ENCODE measurements at places on chromosomes 4 and X. TPM values are rescaled to one million over a fixed set of nuclear protein-coding genes. Genes with fewer than 3 reads are reported as not detected.

DNA sequence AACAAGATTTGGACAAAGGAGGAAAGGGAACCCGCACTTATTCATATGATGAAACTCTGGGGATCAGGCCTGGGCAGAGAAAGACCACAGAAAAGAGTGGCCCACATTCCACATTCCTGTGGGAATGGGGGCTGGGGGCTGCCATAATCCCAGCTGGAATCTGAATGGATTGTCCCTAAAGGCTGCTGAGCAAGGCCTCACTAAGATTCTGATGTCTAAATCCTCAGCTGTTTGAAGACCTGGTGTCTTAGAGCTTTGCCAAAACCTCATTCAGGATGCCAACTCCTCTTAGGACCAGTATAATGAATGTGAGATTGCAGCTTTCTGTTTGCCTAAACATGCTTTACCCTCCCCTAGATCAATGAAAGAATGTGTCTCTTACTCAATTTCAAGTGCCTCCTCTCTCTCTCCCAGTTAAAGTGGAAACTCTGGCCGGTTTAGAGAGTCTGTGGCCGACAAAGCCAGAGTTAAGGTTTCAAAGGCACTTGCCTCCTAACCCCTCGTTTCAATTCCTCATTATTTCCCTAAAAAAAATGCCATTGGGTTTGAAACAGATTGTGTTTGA is 33.3 kb upstream of the GPC4 start:
- DNase-seq = no peak

GRCh38 chr4:110020139-110020538 is 107.5 kb downstream of the EGF start:
- no peak for DNase-seq

The UGT2B10 gene
- total RNA-seq = not detected

The GATA1 gene
- not detected for total RNA-seq

The KDR gene
- total RNA-seq = 23.4 TPM

DNA sequence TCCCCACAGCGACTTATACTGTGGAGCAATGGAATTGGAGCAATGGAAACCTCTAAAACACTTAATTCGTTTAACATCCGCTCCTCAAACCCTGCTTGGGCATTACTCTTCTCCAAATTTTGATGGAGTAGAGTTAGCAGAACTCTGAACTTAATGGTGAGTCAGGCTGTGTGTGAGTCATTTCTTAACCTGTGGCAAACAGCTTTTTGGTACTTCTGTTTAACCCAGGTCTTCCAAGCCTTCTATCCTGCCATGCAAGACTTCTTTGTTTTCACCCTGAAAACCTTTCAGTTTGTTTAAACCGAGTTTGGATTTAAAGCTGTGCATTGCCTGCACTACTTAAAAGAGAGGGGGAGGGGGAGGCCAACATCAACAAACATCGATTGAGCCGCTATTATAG is 3.6 kb upstream of the AMOT start:
- no peak for DNase-seq

The NPNT gene
- total RNA-seq = 2.9 TPM

- peak; percentile 54 for DNase-seq
Observed at GRCh38 chr4:110198435-110199416, at the start of gene ELOVL6. ELOVL6 (minus strand) TSS chr4:110198615; CDS start chr4:110198335, 280 bp downstream.

The SOWAHB gene
- not detected for total RNA-seq

GRCh38 chr4:15868826-15869413 is 69.6 kb downstream of the FGFBP1 start:
- no peak for DNase-seq

Measured in left ventricle myocardium inferior (tissue), 1 donor.